ENCODE measurements at places on chromosomes 1 and 21.

DNA sequence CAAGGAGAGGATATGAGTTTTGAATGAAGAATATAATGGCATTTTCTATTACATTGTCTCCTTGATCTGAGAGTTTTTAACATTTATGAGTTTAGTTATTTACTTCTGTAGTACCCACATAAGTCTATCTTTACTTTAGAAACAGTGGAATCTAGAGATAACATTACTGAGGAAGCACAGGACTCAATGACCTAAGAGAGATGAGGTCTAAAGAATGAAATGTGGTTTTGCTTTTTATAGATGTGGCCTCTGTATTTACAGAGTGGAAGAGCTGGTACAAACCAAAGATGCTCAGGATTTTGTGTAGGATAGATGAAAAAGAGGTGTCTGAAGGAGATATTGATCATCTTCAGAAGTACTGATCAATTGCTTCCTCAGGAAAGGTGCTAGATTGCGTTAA is 177.3 kb downstream of the KCTD3 start:
- no peak for DNase-seq

DNA sequence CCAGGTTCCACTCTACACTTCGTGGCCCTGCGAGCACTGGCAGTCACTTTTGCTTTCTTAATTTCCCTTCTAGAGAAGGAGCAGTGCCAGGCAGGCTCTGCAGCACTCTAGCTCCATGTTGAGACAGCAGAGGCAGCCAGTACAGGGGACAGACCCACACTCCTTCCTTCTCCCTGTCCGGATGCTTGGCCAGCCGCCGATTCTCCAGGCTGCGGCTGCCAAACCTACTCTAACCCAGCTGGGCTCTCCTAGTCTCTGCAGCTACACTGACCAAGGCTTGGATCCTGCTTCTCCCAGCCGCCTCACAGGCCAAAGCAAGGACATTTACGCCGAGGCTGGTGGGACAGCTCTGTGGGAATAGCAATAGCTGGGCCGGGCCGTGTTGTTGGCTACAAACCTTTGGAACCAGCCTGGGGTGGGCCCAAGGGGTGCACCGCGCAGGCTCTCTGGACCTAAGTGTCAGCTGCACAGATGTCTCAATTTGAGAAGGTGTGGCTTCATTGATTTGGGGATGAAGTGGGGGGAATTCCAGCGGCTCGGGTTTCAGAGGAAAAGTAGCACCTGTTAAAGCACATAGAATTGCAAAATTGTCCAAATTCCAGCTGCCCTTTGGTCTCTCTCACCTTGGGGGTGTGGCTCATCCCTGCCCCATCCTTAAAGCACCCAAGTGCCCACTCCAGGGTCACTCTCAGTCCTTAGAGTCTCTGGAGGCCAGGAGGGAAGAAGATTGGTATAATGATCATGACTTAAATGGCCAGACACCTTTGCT is 3.2 kb downstream of the BARHL2 start:
- no peak for DNase-seq

DNA sequence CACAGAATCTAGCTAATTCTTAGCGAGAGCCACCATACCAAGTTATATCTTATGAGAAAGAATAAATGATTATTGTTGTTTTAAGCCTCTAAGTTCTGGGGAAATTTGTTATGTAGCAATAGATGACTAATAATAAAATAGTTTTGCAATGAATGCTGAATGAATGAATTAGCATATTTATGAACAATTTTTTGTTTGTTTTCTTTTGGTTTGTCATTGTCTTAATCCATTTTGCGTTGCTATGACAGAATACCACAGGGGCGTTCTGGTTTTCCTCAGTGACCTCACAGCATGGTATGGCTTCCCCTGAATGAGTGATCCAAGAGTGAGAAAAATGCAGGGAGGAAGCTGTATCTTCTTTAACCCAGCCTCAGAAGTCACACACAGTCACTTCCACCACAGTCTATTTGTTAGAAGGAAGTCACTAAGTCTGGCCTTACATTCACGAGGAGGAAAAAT is 53.8 kb upstream of the HPDL start:
- no peak for DNase-seq

DNA sequence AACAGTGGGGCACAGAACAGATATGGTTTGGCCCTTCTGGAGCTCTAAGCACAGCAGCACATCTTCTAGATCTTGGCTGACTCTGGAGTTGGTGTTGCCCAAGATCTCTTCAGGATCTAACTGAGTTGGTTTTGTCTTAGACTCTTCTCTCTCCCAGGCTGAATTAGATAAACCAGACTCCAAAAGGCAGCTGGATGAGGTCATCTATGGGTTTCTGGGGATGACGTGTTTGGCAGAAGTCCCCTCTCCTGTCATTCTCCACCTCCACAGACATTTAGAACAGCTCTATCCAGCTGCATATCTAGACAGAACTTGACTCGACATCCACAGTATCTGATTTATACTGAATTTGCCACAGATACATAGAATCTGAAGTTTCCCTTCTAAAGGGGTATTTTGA is 75.3 kb downstream of the ST6GALNAC5 start:
- DNase-seq, result no peak

DNA sequence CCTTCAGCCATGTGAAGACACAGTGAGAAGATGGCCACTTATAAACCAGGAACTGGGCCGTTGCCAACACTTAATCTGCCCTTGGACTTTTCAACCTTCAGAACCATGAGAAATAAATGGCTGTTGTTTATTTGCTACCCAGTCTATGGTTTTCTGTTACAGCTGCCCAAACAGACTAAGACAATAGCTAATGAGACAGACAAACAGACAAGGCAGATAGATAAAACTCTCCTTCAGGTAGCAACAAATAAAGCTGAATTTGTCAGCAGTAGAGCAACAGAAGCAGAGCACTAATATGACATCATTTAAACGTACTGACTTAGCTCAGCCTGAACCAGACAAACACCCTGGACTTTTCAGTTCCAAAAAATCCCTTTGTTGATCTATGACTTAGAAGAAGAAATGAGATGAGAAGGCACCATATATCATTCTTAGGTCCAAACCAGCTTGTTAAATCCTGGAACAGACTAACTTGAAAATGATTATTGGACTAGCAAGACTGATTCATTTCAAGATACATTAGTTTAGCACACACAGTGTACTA is 27.0 kb downstream of the ZZZ3 start:
- no peak for DNase-seq
